Activated CD4-positive, alpha-beta T cell treated with anti-CD3 and anti-CD28 coated beads for 36 hours (primary cell): ENCODE measurements at places on chromosomes 12 and 14.

DNA sequence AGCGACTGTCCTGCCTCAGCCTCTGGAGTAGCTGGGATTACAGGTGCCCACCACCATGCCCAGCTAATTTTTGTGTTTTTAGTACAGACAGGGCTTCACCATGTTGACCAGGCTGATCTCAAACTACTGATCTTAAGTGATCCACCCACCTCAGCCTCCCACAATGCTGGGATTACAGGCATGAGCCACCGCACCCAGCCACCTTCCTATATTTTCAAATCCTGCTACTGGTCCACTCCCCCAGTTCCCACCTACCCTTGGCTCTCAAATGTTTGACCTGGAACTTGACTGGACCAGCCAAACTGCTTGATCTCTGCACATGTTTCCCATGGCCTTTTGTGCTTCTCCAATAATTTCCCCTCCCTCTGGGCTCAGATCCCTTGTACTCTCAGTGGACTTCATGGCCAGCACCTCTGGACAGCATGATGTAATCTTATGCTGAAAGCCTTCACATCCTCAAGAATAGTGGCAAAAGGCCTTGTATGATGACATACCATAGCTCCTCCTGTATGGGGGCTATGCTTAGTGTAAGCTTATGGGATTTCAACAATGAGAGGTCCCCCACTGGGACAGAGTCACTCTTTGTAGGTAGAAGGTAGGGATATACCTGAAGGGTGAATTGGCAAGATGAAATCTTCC lies 2.5 kb upstream of the CCDC184 start:
- peaks cover 20% of the 10 kb centered on the region for H3K4me1 ChIP-seq
- no peak overlapping the region for H3K27ac ChIP-seq
- DNase-seq, result no peak

GRCh38 chr14:20878695-20879094 lies 12.5 kb upstream of the RNASE3 start:
- H3K27ac ChIP-seq, result no peak overlapping the region
- no peak for DNase-seq
- H3K4me3 ChIP-seq, result no peak overlapping the region
- no peaks in the 10 kb centered on the region for H3K36me3 ChIP-seq
- H3K27me3 ChIP-seq, result no peaks in the 10 kb centered on the region

DNA sequence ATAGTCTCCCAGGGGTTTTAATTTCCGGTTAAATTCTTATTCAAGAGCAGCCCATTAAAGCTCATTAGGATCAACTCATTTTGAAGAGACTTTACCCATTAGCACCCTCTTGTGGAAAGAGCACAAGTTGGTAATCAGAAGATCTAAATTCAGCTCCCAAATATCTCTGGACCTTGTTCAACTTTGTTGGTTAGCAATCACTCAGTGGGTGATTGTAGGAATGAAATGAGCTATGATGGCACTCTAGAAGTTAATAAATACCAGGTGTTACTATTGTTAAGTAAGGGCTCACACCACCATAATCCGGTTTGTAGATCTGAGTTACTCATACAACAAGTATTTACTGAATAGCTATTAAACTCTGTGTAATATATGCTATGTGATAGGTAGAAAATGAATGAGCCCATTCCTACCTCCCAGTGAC lies 42.9 kb downstream of the TRIP11 start:
- no peak overlapping the region for H3K4me3 ChIP-seq
- H3K4me1 ChIP-seq, result peaks cover 39% of the 10 kb centered on the region
- H3K27me3 ChIP-seq, result no peaks in the 10 kb centered on the region

GRCh38 chr12:124761056-124761455 lies 102.6 kb downstream of the SCARB1 start:
- no peak overlapping the region for H3K27ac ChIP-seq
- H3K4me1 ChIP-seq, result peaks cover 27% of the 10 kb centered on the region
- peaks cover 9% of the 10 kb centered on the region for H3K36me3 ChIP-seq
- no peak overlapping the region for H3K4me3 ChIP-seq
- peaks cover 8% of the 10 kb centered on the region for H3K27me3 ChIP-seq

DNA sequence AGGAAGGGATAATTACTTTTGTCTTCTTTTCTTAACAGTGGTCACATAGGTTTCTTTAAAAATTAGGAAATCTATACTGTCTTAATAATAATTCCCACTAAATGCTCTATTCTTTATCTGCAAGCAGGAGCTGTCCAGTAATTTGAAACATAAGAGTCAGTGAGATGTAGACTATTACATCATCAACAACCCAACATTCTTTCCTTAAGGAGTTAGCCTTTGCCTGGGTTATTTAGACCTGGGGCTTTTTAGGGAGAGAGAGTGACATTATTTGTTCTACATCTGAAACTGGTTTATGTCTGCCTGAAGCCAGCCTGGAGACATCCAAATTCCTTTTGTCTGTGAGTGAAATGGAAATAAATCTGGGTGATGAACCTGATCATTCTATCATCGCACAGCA lies 294.4 kb downstream of the TMTC2 start:
- H3K36me3 ChIP-seq, result no peaks in the 10 kb centered on the region
- DNase-seq, result no peak
- no peak overlapping the region for H3K27ac ChIP-seq
- H3K4me1 ChIP-seq, result no peaks in the 10 kb centered on the region

- H3K27ac ChIP-seq, result no peak overlapping the region
- no peaks in the 10 kb centered on the region for H3K27me3 ChIP-seq
- H3K36me3 ChIP-seq, result no peaks in the 10 kb centered on the region
- no peak for DNase-seq
- no peaks in the 10 kb centered on the region for H3K4me1 ChIP-seq
Observed at GRCh38 chr12:81294325-81295190, 216.7 kb downstream of the ACSS3 start.

DNA sequence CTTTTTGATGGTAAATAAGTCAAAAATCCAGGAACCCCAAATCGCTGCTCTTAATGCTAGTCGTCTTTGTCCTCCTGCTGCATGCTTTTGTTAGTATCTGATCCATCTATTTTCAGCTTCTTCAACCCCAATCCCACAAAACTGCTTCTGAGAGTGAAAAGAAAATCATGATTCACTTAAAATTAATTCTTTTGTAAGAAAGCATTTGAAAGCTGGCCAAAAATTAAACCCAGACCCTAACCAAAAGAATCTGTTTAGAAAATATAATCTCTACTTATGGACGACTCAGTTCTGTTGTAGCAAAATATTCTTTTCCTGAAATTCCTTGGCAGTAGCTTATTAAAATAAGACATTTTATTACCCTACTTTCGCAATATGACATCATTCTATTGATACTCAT lies 443.6 kb upstream of the SYT1 start:
- DNase-seq, result no peak
- H3K4me3 ChIP-seq, result no peak overlapping the region
- H3K27me3 ChIP-seq, result no peaks in the 10 kb centered on the region
- H3K36me3 ChIP-seq, result no peaks in the 10 kb centered on the region
- no peaks in the 10 kb centered on the region for H3K4me1 ChIP-seq

DNA sequence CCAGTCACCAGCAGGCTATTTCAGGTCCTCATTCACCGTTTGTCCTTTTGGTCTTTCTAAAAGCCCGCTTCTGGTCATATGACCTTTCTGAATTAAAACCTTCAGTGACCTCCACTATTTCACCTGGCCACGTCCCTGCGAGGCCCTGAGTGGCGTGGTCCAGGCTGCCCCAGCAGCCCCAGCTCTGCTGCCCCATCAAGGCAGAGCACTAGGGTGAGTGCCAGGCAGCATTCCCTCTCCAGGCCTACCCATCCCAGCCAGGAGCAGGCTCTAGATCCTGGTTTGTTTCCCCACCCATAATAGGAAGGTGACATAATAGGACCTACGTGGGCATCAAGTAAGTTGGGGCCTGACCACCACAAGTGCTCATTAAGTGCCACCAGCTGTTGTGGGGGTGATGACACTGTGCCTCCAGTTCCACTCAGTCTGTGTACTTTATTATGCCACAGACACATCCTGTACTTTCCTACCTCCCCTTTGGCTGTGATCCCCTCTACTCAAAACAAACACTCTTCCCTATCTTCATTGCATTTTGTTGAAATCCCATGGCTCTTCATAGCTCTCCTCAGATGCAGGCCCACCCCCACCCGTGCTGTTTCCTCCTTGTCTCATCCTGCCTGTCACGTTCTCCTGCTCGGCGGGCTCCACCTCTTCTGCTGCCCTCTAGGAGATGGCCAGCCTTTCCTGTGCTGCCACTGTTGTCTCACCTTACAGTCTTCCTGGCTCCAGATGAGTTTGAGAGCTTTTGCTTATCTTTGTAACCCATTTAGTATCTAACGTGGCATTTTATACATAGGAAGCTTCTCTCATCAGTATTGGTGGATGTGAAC lies 21.4 kb downstream of the CKB start:
- no peak overlapping the region for H3K4me3 ChIP-seq
- peaks cover 19% of the 10 kb centered on the region for H3K4me1 ChIP-seq
- peaks cover 45% of the 10 kb centered on the region for H3K36me3 ChIP-seq
- H3K27me3 ChIP-seq, result no peaks in the 10 kb centered on the region
- DNase-seq, result no peak
